ENCODE measurements at places on chromosomes 2 and 18.

DNA sequence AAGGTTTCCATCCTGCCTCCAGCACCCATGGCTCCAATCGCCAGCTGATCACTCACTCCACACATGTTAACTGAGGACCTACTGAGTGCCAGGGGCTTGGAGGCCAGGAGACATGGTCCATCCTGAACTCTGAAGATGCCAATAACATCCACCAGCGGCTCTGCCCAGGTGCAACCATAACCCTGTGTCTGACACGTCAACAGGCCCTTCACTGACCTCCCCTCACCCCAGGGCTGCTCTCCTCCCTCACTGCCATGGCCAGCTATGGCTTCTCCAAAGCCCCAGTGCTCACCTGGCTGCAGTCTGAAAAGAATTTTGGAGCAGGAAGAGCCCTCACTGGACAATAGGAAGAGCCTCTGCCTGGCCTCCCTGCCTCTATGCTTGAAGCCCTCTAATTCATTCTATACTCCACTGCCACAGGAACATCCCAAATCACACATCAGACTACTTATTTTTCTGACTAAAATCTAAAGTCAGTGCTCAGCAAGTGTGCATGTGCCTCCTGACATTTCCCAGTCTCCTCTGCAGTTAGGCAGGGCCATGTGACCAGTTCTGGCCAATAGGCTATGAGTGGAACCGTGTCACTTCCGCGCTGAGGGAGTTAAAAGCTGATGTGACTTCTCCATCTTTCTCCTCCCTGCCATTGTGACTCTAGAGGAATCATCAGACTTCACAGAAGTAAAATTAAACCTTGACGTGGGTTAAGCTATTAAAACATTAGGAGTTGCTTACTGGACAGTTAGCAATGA lies 37.2 kb downstream of the ZBTB7C start:
- no peak for DNase-seq

GRCh38 chr2:109353806-109354745 lies 225.1 kb downstream of the SH3RF3 start:
- DNase-seq, result no peak

DNA sequence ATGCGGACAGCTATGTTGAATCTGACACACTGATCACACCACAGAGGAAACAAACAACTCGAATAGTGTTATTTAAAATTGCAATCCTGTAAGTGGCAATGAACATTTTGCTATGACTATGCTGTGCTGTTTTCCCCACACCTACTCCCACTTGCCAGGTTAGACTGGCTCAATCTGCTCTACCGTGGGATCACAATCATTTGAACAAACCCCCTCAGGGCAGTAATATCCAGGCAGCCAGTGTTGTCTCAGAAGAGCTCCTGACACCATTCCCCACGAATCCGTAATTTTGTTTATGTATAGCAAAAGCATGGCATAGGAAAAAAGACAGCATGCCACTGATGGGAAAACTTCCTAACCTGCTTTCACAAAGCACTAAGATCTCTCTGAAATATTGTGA lies 284.3 kb downstream of the ERBB4 start:
- no peak for DNase-seq

- DNase-seq, result no peak
Measured at GRCh38 chr18:62512996-62513395, 9.8 kb upstream of the ZCCHC2 start.

- DNase-seq, result no peak
Measured at GRCh38 chr18:11553098-11553940, 56.1 kb upstream of the SLC35G4 start.

GRCh38 chr2:33785201-33786106 lies 186.4 kb upstream of the FAM98A start:
- DNase-seq, result no peak

- no peak for DNase-seq
Measured at GRCh38 chr2:2007551-2008501, 263.5 kb upstream of the PXDN start.

- no peak for DNase-seq
Measured at GRCh38 chr2:238897122-238897880, 49.4 kb downstream of the TWIST2 start.

DNA sequence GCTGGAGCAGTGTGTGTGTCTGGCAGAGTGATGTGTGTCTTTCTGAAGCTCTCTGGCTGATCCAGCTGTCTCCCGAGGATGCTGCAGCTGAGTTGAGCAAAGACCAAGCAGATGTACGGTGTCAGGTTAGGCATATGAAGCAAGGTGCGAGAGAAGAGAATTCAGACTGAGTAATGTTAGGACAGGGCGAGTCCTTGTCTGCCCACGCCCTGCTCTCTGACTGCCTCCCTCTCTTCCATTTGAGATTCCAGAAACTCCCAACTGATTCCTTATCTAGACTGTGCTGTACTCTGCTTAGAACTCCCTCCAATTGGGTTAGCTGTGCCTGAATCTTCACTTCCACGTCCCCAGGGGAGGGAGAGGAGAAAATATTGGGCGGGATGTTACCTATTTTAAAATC lies 25.7 kb upstream of the LPIN1 start:
- no peak for DNase-seq

GRCh38 chr18:24695168-24695567 lies 234.7 kb downstream of the HRH4 start:
- DNase-seq, result no peak

GRCh38 chr2:71669058-71669456 lies 215.7 kb downstream of the DYSF start:
- no peak for DNase-seq

DNA sequence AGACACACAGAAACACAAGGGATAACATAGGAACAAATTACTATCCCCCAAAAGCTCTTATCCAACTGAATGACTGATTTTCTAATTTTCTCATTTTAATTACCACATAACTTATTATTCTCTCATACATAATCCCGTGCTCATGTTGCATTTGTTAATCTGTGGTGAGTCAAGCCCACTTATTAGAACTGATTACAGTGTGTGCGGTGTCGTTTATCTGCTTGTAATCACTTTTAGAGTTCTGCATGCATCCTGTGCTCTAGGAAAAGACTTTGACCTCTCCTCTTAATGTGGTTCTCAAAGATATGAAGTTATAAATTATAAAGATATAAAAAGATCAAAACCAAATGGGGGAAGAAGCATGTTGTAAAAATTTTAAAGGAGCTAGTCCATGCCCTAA lies 29.7 kb downstream of the CNDP1 start:
- DNase-seq, result no peak

- no peak for DNase-seq
Measured at GRCh38 chr2:241376808-241377207, 20.7 kb downstream of the FARP2 start.

- no peak for DNase-seq
Measured at GRCh38 chr2:205684871-205685313, 2.6 kb downstream of the NRP2 start.

GRCh38 chr2:203105996-203106395 lies 91.3 kb downstream of the NBEAL1 start:
- no peak for DNase-seq

DNA sequence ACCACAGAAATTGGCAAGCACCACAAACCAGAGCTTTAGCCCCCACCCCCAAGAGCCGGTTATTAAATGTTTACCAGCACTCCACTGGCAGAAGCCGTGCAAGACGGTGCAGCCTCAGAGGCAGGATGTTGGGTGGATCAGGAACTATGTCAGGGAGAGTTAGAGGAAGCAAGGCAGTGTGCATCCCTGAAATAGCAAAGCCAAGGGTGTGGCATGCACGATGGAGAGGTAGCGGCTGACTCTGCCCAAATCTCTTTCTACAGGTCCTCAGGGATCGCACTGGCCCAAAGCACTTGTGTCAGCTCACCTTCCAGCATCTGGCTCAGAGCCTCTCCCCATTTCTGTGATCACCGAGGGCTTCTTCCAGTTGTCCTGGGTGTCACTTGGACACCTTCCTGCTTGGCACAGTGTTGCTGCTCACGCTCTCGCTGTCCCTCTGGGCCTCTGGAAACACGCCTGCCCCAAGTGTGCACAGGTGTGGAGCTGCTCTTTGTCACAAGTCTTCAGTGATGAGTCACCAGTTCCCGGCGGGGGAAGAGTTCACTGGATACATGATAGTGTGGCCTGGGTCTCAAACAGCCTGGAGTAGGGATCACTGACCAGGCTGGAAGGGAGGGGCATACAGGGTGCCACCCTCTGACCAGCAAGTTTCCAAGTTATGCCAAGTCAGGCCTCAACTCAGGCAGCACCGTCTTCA lies 17.3 kb upstream of the B3GNT7 start:
- no peak for DNase-seq

DNA sequence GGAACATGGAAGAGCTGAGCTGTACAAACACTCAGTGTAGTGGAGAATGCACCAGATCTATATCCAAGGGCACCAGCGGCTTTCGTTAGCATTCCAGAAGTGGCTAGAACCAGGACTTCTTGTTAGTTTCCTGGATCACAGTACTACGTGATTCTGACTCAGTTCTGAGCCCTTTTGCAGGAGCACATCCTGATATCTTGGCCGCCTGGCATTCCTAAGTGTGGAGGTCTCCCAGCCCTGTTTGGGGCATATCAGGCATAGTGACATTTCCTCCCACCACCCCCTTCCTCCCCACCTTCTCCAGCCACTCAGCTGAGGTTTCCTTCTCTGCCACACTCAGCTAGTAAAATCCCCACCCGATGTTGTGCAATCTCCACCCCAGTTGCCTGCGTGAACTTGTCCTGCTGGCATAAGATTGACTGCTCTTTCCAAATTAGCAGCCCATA lies 63.4 kb downstream of the BMP10 start:
- DNase-seq, result no peak

- DNase-seq, result no peak
Measured at GRCh38 chr18:24315170-24315569, 82.5 kb downstream of the OSBPL1A start.

- no peak for DNase-seq
Measured at GRCh38 chr2:207883002-207883780, 113.5 kb upstream of the FZD5 start.

DNA sequence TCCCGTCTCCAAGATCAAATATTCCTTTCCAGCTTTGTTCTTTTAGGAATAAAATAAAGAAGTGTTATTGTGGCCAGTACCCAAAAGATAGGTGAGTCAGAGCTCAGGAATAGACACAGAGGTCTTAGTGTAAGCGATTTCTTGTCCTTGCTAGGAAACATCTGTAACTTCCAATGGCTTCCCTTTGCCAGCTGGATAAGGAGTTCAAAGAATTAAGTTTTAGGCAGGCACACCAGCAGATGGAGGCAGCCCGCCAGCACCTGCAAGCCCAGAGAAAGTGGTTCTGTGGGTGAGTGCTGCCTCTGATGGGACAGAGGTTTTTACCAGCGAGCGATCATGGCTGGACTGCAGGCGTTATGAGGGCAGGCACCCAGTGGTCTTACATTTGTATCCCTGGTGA lies 125.4 kb downstream of the MGAT5 start:
- DNase-seq, result no peak

GRCh38 chr2:164934401-164935117 lies 20.8 kb downstream of the SLC38A11 start:
- DNase-seq, result no peak

GRCh38 chr18:72866442-72866900 lies 1.3 kb downstream of the NETO1 start:
- no peak for DNase-seq

- DNase-seq, result no peak
Measured at GRCh38 chr2:37767959-37768925, 96.8 kb upstream of the CDC42EP3 start.

- DNase-seq, result no peak
Measured at GRCh38 chr2:128504246-128505149, 185.8 kb upstream of the HS6ST1 start.

DNA sequence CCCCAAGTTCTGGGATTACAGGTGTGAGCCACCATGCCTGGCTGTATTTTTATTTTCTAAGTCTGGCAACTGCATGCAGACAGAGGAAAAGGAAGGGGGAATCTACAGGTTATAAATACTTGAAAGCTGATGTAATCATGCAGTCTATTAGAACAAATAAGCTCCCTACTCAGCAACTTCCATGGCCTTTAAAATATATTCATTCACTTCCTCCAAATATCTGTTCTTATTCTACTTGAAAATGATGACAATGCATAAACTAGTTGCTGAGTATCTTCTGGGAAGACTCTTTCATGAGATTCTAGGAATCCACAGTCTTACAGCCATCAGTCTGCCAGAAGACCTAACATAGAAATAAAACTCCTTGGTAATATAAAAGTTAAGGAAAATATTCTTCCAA lies 66.9 kb upstream of the NCKAP5 start:
- no peak for DNase-seq

DNA sequence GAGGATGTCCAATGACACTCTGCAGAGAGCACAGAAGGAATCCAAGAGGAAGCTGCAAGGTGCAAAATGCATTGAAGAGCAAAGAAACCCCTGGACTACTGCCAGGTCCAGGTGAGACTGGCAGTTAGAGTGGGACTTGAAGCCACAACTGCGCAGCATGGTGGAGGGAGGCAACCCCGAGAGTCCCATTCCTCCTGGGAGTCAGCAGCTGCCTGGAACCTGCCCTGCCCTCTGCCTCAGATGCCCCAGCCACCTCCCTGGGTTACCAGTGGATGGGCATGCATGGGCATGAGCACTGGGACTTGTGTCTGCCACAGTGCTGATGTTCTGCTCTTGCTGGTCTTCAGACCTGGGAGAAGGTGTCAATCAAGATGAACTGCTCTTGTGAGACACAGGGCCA lies 43.2 kb downstream of the ANKMY1 start:
- DNase-seq, result no peak

GRCh38 chr18:62107881-62108280 lies 79.0 kb downstream of the PIGN start:
- DNase-seq, result no peak

GRCh38 chr2:12284487-12284886 lies 432.2 kb upstream of the TRIB2 start:
- DNase-seq, result no peak

GRCh38 chr2:25115902-25116301 lies 52.5 kb downstream of the POMC start:
- no peak for DNase-seq
